ENCODE measurements at places on chromosomes 12 and 14.

DNA sequence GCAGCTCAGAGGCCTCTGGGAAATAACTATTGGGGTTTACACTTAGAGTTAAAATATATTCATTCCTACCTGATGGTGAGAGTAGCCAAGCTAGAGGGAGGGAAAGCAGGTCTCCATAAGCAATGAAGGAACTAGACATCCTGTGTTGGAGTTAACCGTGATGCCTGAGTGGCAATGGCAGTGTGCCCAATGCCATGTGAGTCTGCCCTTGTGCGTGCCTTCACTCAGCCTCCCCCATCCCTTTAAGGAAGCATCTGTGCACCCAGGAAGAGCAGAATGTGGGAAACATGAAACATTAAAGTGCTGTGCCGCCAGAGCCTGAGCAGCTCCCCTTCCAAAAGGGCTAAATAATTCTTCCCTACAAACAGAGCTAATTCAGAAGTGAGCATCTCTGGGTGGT, 76.3 kb downstream of the COX16 start:
- DNase-seq: no peak

GRCh38 chr14:100065942-100066574, 836 bp downstream of the EVL start:
- no peak for DNase-seq

- DNase-seq: no peak
Observed at GRCh38 chr12:123854918-123855317, 92.8 kb downstream of the DNAH10 start.

- no peak for DNase-seq
Observed at GRCh38 chr14:80535171-80535570, 323.9 kb upstream of the DIO2 start.

- no peak for DNase-seq
Observed at GRCh38 chr14:68135028-68135427, 315.4 kb downstream of the RAD51B start.

GRCh38 chr12:105331805-105332251, 1.3 kb downstream of the C12orf75 start:
- no peak for DNase-seq

DNA sequence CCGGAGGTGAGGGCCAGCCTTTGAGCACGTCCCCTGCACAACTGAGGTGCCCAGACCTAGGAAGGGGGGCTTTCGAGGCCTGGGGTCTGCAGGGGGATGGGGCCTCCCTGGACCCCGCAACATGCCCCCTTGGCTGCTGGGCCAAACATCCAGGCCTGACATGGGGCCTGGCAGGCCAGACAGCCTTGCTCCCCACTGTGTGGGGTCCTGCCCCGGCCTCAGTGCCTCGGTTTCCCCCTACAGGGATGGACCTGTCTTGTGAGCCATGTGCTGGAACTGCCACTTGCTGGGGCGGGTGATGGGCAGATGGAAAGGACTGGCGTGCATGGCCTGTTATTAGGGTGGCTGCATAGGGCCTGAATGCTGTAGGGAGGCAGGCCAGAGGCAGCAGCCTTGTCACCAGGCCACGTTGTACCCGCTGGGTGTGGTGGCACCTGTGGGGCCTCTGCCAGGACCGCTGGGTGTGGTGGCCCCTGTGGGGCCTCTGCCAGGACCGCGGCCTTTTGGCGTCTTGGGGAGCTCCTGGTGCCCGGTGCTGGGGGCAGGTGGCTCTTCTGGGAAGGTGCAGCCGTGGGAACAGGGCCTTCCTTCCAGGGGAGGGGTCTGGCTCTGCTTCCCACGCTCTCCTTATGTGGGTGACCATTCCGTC, 20.4 kb downstream of the ASPG start:
- DNase-seq: peak; percentile 71

- DNase-seq: no peak
Observed at GRCh38 chr12:101256266-101256665, 23.6 kb upstream of the UTP20 start.

DNA sequence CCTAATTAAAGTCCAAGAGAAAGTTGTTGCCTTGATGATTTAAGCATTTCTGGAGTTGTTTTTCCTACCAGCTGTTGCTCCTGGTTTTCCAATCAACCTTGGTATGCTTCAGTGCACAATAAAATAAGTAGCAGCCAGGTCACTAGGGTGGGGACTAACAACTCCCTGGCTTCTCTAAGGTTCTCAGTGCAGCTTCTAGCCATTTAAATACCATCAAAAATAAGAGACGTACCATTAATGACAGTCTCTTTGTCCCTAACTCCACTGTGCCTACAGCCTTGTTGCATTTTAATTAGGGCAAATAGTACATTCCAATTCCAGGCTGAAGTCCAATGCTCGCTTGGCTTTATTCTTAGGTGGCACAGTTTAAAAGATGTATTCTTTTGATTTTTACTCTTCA, 11.8 kb downstream of the STON2 start:
- no peak for DNase-seq

DNA sequence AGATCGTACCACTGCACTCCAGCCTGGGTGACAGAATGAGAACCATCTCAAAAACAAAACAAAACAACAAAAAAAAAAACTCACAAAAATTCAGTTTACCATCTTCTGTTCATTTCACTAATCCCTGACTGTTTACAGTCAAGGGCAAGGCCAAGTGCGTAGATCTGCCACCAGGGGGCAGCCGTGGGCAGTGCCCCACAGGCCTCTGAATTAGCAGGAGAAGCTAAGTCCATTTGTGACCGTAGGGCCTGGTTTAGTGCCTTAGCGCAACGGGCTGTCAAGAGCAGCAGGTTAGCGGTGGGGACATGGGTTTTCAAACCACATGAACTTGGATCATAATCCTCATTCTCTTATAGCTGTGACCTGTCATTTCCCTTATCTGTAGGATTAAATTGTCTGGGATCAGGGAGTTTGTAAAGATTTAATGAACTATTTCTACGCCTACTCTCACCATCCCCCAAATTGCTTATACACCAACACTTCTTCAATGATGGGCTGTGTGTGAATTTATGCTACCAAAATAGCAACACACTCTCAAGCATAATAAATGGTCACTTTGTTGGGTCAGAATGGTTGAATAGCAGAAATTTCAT, 49.0 kb downstream of the KCTD10 start:
- peak; percentile 91 for DNase-seq

DNA sequence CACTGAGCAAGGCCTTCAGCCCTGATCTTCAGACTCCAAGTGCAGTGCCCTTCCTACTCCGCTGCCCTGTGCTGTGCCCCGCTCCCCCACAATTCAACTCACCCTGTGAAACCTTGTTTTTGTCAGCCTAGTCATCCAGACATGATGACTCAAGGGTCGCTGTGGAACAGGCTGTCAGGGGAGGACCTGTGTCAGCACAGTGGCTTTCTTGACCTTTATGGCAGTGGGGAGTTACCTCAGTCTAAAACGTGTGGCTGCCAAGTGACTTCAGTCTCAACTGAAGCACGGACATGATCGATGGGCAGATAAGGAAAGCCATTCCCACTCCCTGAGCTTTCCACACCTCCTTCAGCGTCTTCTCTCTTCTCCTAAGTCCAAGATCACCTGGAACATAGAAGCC, 16.3 kb upstream of the FLVCR2 start:
- no peak for DNase-seq

DNA sequence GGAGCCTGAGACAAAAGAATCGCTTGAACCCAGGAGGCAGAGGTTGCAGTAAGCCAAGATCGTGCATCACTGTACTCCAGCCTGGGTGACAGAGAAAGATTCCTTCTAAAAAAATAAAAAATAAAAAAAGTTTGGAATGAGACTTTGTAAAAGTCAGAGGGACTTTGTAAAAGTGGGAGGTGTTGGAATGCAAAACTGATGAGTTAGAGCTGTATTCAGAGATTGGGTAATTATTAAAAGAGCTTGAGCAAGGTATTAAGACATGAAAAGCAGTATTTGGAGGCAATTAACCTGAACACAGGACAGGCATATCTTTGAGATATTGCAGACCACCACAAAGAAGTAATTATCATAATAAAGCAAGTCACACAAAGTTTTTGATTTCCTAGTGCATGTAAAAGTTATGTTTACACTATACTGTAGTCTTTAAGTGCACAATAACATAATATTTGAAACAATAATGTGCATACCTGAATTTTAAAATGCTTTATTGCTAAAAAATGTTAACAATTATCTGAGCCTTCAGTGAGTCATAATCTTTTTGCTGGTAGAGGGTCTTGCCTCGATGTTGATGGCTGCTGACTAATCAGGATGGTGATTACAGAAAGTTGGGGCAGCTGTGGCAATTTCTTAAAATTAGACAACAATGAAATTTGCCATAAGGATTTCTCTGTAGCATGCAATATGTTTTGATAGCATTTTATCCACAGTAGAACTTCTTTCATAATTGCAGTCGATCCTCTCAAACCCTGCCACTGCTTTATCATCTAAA, 33.1 kb downstream of the PHLDA1 start:
- DNase-seq: no peak

DNA sequence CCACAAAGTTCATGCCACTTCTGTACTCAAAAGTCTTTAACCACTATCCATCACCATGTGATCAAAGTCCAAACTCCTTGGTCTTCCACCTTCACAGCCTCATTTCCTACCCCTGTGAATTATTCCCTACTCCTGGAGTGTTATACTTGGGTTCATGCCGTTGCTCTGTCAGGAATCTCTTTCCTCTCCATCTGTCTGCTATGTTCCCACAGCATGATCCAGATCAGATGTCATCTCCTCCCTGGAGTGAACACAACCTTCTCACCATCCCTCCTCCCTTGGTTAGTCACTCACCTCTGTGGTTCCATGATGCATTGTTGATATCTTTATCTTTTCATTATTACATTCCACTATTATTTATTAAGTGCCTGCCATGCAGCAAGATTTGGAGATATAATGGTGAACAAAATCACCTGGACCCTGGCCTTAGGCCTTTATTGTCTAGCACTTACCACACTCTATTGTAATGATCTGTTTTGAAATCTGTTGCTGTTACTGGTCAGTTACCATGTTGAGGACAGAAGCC, 22.4 kb downstream of the LACRT start:
- no peak for DNase-seq

- no peak for DNase-seq
Observed at GRCh38 chr12:68648179-68648578, 37.5 kb downstream of the RAP1B start.

GRCh38 chr12:57603815-57604453, 690 bp upstream of the DTX3 start:
- peak; percentile 90 for DNase-seq

DNA sequence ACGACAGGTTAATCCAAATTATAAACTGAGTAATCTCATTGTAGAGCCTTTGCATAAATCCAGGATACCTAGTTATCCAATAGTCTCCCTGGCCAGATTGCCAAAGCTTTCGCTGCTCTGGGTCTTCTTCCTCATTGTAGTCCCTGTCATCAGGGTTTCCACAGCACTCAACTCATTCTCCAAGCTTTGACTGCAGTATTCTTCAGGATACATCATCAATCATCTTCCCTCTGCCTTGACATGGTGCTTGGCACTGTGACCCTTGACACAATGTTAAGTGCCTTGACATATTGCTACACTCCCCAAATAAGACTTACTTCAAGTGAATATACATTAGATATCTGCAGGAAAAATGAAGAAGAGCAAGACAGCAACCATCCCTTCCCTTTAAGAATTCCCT, 60.1 kb upstream of the RESF1 start:
- DNase-seq: no peak

GRCh38 chr12:123126294-123127181, 24.4 kb downstream of the PITPNM2 start:
- peak; percentile 98 for DNase-seq

DNA sequence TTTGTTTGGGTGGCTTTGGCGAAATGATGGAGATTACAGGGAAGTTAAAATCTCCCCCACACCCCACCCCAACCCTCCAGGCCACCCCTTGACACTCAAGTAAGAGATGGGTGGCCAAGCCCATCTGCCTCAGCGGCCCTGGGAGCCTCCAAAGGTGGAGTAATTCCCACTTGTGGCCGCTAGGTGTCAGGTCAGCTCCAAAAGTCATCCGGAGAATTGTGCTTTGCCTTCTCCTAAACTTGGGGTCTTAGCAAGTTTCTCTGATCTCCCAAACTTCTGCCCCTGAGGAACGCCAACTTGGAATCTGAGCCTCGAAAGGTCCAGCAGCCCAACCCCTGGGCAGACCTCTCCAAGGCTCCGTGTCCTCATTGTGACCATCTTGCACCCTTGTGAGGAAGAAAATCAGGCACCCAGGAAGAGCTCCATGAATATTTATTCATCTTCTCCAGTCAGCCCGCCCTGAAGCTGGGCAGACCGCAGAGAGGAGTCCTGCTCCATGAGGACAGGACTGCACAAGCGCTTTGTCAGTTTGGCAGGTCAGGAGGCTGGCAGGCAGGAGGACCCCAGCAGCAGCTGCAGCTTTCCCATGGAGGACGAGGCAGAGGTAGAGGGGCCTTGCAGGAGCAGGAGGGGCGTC, 46.7 kb downstream of the LRRC74A start:
- DNase-seq: peak; percentile 92

DNA sequence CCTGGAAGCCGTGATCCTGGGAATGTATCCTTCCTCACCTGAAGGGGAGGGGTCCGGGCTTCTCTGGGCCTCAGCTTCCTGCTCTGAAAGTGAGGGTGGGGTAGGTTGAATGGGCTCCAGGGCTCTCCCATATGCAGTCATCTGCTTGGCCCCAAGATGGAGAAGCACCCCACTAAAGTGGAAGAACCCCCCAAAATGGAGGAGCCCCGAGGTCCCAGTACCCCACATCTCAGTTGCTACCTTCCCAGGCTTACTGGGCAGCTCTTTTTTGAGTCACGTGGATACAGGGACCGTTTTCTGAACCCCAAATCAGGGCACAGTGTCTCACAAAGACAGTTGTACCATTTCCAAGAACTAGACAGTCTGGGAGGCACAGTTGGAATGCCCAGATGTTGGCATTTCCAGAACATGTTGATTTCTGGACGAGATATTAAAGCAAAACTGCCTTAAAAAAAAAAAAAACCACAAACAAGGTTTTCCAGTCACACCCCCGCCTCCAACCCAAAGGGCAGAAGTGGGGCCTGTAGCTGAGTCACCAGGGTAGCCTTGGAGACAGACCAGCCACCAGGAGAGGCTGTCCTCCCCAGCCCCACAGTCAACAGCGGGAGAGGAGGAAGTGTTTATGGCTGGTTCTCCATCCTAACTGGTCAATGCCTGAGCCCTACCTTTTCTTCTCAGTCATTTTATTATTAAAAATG, 12.1 kb downstream of the VASH1 start:
- DNase-seq: peak; percentile 98

DNA sequence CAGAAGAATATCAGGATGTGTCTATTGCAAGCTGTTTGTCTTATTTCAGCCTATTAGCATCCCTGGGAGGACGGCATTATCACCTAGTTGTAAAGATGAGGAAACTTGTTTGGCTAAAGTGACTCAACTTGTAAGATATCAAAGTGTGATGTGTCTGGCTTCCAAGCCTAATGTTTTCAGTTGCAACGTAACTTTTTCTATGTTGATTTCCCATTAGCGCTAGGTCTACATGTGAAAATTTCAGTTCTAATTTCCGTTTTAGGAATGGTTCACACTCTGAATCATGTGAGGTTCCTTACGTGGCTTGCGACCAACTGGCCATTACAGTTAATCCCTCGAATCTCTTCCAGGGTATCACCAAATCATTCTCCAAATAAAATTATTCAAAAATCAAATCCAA, 58.0 kb downstream of the LLPH start:
- DNase-seq: no peak

GRCh38 chr12:116999066-116999465, 88.3 kb downstream of the FBXW8 start:
- DNase-seq: no peak

- peak; percentile 45 for DNase-seq
Observed at GRCh38 chr14:100106250-100107112, 41.3 kb downstream of the EVL start.

- DNase-seq: peak; percentile 87
Observed at GRCh38 chr14:21525962-21526671, at the start of gene SALL2. TSS of gene SALL2 (minus strand) at chr14:21526346. CDS start at chr14:21526127, 219 bp downstream.

- peak; percentile 90 for DNase-seq
Observed at GRCh38 chr12:55829967-55830600, 697 bp upstream of the DNAJC14 start.

- no peak for DNase-seq
Observed at GRCh38 chr12:32419520-32419960, 20.2 kb downstream of the FGD4 start.
